CD4-positive, alpha-beta T cell treated with Interleukin-6 at 100 ng/mL for 8 hours (primary cell): ENCODE measurements at places on chromosomes 3 and 15.

DNA sequence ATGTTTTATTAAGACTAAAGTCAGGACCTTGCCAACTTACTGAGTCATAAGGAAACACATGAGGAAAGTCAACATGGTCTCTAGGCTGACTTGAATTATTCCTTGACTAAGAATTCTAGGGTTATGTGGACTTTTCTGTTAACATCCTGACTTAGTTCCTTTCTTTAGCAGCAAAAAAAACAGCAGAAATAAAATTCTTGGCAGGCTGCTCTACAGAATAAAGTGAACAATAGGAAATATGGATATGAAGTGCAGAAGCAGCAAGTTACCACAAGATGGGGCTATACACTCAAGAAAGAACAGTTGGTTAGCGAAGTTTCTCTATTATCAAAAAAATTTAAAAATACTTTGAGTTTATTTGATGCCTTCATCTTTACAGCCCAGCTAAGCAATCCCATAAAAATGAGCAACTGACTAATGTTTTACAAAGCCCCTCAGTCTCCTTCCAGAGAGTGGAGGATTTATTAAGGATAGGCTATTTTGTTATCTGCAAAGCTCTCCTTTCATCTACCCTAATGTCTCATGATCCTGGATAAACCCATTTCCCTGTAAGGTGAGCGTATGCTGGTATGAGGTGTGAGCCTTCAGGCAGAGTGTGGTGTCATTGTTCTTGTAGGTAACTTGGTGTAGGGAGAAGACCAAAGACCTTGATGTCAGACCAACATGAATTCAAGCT, 23.1 kb upstream of the MCCC1 start:
- peak; percentile 44 for DNase-seq

- DNase-seq, result peak; percentile 30
These were observed 33.4 kb downstream of the APBA2 start for GRCh38 chr15:28919201-28919635.

DNA sequence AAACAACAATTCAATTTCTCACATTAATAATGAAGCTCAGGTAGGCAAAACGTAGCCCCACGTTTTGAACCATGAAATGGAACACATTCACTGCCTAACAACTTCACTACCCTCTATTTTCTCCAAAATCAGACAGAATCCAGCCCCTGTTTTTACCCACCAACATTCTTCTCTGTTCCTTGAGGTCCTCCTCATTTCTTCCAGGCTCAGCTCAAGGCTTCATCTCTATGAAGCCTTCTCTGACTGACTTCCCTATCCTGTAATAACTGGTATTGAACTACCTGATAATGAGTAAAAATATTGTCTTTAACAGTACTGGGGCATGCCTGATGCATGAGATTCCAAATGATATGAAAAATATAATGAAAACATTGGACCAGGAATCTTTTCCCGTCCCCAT, 2.2 kb downstream of the TFRC start:
- DNase-seq, result no peak

DNA sequence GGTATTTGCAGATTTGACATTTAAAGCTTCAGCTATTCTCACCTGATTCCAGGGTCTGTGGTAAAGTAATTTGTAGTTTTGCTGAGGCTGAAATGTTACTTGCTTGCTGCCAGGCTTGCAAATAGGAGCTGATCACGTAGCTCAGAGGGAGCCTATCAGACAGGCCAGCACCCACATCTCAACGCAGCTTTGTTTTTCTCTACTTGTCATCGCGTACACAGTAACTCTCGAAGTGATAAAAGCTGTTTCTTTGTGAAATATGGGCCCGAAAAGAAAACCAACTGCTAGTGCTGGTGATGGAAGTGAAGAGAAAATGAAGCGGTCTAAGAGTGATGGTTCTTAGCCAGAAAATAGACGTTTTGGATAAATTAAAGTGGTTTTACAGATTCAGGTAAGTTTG, 23.4 kb downstream of the RAB5A start:
- no peak for DNase-seq

- no peak for DNase-seq
These were observed 109.5 kb upstream of the KCNAB1 start for GRCh38 chr3:156010829-156011228.

- DNase-seq, result no peak
These were observed 341.1 kb upstream of the SEMA6D start for GRCh38 chr15:47376190-47376589.

DNA sequence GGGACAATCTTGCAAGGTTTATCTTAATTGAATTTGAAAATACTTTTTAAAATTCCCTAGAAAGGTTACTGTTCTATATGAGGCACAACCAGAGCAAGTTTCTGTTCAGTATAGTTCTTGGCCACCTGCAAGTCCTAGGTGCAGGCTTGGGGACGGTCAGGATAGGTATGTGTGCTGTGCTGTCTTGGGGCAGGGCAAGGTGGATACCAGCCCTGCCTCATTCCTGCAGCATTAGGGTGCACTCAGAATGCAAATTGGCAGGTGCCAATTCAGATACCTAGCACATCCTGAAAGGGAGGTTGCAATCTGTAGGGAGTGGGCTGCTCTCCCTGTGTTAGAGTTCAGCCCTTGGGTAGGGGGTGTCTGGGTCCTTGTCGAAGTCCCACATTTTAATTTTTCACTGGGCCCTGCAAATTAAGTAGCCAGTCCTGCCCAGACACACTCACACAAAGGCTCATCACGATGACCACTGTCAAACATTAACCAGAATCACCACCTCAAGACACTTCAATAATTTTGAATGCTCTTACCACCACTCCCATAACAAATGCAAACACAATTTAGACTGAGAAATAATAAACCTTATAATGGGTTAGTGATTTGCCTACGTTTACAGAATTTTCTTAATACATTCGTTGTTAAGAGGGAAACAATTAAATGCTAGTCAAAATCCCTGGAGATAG, 838.0 kb upstream of the NR2F2 start:
- no peak for DNase-seq

DNA sequence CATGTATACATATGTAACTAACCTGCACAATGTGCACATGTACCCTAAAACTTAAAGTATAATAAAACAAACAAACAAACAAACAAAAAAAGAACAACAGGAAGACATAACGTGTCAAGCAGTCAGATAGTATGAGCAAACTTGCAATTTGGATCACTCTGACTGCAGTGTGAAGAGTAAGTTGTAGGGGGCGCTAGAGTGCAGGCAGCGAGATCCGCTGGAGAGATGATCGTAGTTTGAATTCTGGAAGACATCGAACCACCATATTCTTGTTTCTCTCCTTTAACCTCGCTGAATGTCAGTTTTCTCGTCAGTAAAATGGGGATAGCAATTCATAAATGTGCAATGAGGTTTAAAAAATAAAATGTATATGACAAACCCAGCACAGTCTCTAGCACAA, 165.2 kb upstream of the LMCD1 start:
- no peak for DNase-seq

DNA sequence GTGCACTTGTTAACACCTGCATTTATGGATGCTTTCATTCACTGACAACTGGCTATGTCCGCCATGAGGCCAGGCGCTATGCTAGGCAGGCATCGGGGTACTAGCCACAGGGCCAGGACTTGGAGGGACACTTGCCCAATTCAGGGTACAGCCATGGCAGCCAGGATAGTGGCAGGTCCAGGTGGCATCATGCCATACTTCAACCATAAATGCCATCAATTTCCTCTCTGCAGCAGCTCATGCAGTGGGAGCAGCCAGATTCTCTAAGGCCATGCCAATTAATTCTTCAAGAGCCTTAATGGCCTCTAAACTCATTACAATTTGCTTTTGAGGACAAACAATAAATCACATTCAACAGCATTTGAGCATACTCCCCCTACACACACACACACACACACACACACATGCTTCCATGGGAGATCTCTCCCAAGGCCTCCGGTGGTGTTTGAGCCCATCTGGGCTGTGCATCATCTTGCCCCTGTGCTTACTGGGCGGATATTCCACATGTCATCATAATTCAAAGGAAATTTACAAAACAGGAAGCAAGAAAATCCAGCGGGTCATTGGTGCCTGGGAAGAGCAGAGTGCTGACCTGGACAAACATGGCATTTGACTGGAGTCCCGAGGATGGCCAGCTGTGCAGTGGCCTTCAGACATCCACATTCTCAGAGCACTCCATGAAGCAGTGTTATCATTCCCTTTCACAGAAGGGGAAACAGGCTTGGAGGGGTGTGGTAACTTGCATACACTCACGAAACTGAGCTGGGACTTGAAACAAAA, 109.1 kb downstream of the IQSEC1 start:
- no peak for DNase-seq

DNA sequence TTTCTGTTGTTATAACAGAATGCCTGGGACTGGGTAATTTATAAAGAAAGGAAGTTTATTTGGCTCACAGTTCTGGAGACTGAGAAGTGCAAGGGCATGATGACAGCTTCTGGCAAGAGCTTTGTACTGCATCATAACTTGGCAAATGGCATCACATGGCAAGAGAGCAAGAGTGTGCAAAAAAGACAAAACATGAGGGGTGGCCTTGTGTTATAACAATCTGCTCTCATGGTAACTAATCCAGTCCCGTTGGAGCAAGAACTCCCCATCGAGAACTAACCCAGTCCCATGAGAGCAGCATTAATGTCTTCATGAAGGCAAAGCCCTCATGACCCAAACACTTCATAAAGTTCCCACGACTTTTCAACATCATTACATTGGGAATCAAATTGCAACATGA, 23.2 kb downstream of the SCN11A start:
- no peak for DNase-seq

DNA sequence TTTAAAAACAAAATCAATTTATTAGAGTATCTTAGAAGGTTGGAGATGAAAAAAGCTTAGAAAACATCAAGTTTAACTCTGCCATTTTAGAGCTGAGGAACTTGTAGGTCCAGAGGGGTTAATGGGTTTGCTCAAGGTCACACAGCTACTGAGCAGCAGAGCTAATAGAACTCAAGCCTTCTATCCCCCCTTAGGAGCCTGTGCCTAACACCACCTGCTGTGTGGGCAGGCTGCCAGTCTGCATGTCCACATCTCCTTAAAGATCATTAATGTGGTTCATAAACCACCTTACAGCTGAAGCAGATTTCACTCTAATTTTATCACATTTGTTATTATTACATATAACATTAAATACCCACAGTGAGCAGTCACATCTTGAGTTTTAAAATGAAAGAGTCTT, 14.1 kb upstream of the SLC35G2 start:
- DNase-seq, result no peak

DNA sequence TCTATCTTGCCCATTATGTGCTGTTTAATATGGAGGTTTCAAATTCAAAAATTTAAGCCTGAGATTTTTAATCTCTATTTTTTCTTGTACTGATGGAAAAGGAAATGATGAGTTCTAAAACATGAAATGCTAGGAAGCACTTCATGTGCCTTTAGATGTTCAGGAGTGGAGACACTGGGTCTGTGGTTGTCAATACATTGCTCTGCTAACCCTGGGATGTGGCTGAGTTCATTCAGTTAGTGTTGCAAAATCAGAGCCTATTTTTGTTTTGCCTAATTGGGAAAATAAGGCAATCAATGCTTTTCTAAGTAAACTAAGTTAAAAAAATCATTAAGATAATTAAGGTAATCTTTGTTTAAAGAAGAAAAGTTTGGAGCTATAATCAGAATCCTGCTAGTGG, 83.1 kb downstream of the DIPK2A start:
- DNase-seq, result no peak

- no peak for DNase-seq
These were observed 53.3 kb downstream of the AAGAB start for GRCh38 chr15:67201136-67201535.

GRCh38 chr15:68749793-68750192, 70.9 kb downstream of the ANP32A start:
- no peak for DNase-seq

GRCh38 chr15:91882858-91883586, 29.5 kb downstream of the SLCO3A1 start:
- no peak for DNase-seq

GRCh38 chr3:15810702-15811101, 12.9 kb upstream of the ANKRD28 start:
- no peak for DNase-seq

DNA sequence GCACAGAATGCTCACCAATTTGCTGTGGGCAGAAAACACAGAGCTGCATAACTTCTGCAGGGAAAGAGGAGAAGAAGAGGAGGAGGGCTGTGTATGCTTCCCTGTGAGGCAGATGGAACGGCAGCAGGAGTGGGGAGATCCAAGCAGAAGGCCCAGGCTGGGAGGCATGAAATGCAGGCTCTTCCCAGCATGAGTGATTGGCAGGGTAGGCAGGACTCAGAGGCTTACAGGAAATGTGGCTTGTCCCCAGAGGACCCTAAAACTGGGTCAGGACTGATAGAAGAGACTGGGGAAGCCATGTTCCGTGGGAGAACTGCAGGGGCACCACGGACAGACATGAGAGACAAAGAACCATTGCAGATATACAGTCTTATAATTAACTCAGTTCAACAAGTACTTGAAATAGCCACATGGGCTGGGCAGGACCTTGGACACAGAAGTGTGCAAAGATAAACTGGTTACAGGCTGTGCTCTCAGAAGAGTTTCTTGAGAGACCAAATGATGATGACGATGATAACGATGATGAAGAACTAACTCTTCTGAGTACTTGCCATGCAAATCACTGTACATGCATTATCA, 286.9 kb downstream of the EPHB1 start:
- DNase-seq, result no peak

- DNase-seq, result no peak
These were observed 112.5 kb upstream of the THBS1 start for GRCh38 chr15:39468331-39468730.

DNA sequence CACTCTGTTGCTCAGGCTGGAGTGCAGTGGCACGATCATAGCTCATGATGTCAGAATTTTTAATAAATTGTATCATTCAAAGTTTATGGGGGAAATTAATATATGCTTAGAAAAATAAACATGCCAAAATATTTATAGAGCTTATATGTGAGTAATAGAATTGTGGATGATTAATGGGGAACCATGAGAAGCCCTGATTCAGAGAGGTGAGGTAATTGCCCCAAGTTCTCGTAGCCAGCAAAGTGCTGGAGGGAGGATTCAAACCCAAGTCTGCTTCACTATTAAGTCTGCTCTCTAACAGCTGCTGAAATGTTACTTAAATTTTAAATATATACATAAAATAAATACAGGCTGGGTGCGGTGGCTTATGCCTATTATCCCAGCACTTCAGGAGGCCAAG, 26.2 kb upstream of the IGF2BP2 start:
- no peak for DNase-seq

DNA sequence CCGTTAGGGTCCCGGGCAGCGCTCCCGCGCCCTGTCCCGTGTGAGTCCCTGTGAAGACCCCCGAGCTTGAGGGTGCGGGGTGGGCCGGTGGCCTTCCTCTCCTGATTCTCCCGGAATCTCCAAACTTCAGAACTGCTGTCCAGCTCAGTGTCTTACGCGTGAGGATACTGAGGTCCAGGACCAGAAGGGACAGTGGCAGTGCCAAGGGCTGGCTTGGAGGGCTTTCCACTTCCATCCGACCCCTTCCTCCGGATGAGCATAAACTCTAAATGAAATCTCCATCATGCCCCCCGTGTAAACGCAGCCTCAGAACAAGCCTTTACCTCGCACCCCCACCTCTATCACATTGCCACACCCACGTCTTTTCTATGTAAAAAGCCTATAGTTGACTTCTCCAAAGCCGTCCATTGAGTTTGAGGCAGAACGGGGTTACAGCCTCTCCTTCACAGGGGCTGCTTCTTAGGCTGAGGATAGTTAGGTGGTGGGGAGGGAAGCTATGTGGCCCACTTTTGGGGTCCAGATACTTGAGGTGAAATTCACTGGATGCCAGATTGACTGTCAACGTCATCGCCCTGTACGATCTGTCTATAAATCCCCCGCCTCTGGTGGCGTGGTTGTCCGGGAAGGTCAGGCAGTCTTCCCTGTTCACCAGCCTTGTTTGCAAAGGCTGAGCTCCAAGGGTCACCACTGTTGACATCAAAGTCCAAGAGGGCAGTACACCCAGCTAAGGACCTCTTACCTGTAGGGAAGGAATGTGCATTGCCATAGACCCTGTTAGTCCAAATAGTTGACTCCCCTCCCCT, 1.1 kb downstream of the EDEM1 start:
- DNase-seq, result peak; percentile 65
